ENCODE measurements at places on chromosomes 3 and 15. TPM values are rescaled to one million over a fixed set of nuclear protein-coding genes. Genes with fewer than 3 reads are reported as not detected.

GRCh38 chr15:48992096-48992495 lies 28.4 kb upstream of the SHC4 start:
- no peak overlapping the region for H3K27ac ChIP-seq
- no peaks in the 10 kb centered on the region for H3K27me3 ChIP-seq
- H3K4me1 ChIP-seq = no peaks in the 10 kb centered on the region
- peaks cover 5% of the 10 kb centered on the region for H3K36me3 ChIP-seq

GRCh38 chr3:47891613-47892005 lies 88.7 kb downstream of the DHX30 start:
- DNase-seq = no peak
- H3K4me3 ChIP-seq = no peak overlapping the region
- no peaks in the 10 kb centered on the region for H3K36me3 ChIP-seq
- no peaks in the 10 kb centered on the region for H3K27me3 ChIP-seq
- no peaks in the 10 kb centered on the region for H3K4me1 ChIP-seq
- no peak overlapping the region for H3K27ac ChIP-seq

GRCh38 chr3:128500556-128500955 lies 7.6 kb upstream of the GATA2 start:
- DNase-seq = no peak
- no peak overlapping the region for H3K27ac ChIP-seq
- H3K27me3 ChIP-seq = peaks cover 20% of the 10 kb centered on the region
- H3K4me3 ChIP-seq = no peak overlapping the region
- no peaks in the 10 kb centered on the region for H3K36me3 ChIP-seq
- H3K4me1 ChIP-seq = peaks cover 8% of the 10 kb centered on the region

DNA sequence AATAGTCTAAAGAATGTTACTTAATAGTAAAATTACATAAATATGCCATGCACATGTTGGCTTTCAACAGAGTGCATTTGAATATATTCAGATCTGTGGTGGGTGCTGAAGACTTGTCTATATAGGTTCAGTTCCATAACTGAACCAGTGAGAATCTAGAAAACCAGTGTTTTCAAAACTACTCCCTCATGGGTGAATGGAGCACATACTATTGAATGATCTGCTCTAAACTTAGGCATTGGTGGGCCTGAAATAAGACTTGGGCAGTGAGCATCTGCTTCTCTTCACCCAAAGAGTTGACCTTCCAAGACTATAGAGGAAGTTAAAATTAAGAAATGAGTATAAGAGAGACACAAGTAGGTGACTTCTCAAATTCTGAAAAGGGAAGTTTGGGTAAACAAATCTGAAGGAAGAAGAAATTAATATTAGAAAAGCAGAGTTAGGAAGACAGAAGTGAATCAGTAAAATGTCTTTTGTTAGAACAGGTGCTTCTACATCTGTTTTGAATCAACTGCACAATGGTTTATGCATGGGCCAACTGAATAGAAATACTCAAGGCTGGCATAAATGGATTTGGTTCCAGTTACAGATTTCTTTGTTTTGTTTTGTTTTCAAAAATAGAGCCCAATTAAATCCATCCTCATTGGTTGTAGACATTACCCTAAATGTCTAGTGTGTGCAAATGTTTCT lies 19.3 kb downstream of the ALCAM start:
- no peaks in the 10 kb centered on the region for H3K27me3 ChIP-seq
- H3K4me1 ChIP-seq = no peaks in the 10 kb centered on the region
- no peak overlapping the region for H3K27ac ChIP-seq
- no peak overlapping the region for H3K4me3 ChIP-seq
- no peak for DNase-seq
- no peaks in the 10 kb centered on the region for H3K36me3 ChIP-seq

DNA sequence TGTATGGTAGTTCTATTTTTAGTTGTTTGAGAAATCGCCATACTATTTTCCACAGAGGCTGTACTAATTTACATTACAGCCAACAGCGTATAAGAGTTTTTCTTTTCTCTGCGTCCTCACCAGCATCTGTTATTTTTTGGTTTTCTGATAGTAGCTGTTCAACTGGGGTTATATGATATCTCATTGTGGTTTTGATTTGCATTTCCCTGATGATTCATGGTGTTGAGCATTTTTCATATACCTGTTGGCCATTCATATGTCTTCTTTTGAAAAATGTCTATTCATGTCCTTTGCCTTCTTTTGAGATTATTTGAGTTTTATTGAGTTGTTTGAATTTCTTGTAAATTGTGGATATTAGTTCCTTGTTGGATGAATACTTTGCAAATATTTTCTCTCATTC lies 114.6 kb downstream of the LRRK1 start:
- no peak overlapping the region for H3K27ac ChIP-seq
- no peaks in the 10 kb centered on the region for H3K27me3 ChIP-seq
- H3K36me3 ChIP-seq = no peaks in the 10 kb centered on the region
- no peaks in the 10 kb centered on the region for H3K4me1 ChIP-seq

DNA sequence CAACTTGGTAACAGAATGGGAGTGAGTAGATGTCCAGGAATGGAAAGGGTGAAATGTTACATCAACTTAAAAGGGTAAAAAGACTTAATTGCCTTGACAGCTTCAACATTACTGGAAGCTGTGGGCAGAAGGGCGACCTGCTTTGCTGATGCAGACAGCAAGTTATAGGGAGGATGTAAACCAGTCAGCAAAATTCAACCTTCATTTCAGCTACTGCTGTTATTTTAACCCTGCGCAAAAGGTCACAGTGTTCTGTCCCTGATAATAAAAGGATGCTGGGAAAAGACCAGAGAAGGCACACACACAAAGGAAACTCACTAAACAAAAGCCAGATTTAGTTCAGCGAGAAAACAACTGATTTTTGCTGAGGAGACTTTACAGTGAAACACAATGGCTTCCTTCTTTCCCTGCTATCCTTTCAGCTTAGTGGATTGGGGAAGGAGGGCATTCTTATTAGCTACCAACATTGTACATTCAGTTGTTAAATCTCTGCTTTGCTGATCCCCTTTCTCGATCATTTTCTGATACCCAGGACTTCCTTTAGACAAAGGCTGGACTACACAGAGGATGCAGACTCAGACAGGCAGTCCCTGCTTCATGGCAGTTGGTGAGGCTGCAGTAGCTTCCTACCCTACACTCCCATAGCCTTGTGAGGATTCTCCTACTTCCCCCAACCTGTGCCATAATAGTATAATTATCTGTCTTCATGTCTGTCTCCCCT lies 62.0 kb downstream of the P3H2 start:
- H3K4me3 ChIP-seq = no peak overlapping the region
- H3K4me1 ChIP-seq = no peaks in the 10 kb centered on the region
- no peaks in the 10 kb centered on the region for H3K27me3 ChIP-seq
- H3K27ac ChIP-seq = no peak overlapping the region
- no peak for DNase-seq

DNA sequence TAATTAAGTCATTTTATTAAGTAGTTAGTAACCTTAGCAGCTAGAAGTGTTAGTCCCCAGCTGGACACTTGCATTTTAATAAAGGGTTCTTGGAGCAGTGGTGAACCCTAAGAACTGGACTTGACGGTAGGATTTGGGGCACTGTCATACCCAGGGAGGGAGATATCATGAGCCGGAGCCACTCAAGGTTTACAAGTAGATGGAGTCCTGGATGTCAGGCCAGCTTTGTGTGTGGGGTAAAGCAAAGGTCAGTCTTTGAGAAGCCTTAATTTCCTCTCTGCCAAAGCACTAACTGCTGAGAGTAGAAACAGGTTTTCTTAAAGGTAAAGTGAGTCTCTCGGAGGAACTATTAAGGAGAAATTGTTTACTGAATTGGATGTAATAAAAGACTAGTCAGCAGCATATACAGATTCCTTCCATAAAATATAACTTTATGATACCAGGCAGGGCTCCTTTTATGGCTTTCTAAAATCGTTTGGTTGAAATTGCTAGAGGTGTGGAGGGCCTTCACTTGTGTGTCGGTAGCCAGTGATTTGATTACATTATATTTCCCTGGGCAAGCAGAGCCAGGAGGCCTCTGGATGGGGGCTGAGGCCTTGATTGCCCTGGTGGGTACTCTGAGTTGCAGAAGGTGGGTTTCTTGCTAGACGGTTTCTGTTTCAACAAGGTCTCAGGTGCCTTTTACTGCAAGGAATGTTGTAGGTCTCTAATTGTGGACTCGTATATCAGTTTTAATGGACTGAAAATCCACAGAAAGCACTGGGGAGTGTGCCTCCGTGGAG lies 23.1 kb downstream of the SQOR start:
- peaks cover 11% of the 10 kb centered on the region for H3K36me3 ChIP-seq
- H3K27me3 ChIP-seq = no peaks in the 10 kb centered on the region
- H3K27ac ChIP-seq = peak overlapping the region; percentile 77
- no peak overlapping the region for H3K4me3 ChIP-seq
- DNase-seq = peak; percentile 60

GRCh38 chr3:72810659-72811434 lies 37.4 kb downstream of the SHQ1 start:
- no peak overlapping the region for H3K4me3 ChIP-seq
- DNase-seq = no peak
- H3K27ac ChIP-seq = no peak overlapping the region

- H3K4me3 ChIP-seq = no peak overlapping the region
- no peaks in the 10 kb centered on the region for H3K36me3 ChIP-seq
- no peak for DNase-seq
- H3K4me1 ChIP-seq = no peaks in the 10 kb centered on the region
Observed at GRCh38 chr3:99958222-99958912, 140.7 kb downstream of the CMSS1 start.

- H3K27me3 ChIP-seq = no peaks in the 10 kb centered on the region
- no peak overlapping the region for H3K4me3 ChIP-seq
- no peak overlapping the region for H3K27ac ChIP-seq
- DNase-seq = no peak
- no peaks in the 10 kb centered on the region for H3K36me3 ChIP-seq
Observed at GRCh38 chr3:112682361-112682760, 41.4 kb upstream of the CCDC80 start.

GRCh38 chr15:89395996-89396395 lies 61.4 kb upstream of the POLG start:
- H3K36me3 ChIP-seq = no peaks in the 10 kb centered on the region
- no peak overlapping the region for H3K4me3 ChIP-seq
- DNase-seq = no peak
- no peak overlapping the region for H3K27ac ChIP-seq

DNA sequence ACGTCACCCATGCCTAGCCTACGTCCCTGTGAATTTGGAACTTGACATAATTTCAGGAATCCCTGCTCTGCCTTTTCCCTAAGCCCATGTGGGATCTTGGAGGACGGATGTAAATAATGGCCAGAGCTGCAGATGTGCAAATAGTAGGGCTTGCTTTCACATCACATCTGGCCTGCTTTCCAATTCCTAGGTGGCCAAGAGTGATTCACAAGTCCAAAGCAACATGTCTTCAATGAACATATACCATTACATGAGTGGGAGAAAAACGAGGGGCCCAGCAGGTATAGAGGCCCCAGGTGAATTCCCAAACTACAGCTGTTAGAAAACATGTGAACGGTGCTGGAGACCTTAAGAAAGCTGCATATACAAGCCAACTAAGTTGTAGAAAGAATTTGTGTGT lies 214.6 kb downstream of the MAGI1 start:
- H3K27me3 ChIP-seq = no peaks in the 10 kb centered on the region
- H3K36me3 ChIP-seq = no peaks in the 10 kb centered on the region
- no peak overlapping the region for H3K4me3 ChIP-seq

DNA sequence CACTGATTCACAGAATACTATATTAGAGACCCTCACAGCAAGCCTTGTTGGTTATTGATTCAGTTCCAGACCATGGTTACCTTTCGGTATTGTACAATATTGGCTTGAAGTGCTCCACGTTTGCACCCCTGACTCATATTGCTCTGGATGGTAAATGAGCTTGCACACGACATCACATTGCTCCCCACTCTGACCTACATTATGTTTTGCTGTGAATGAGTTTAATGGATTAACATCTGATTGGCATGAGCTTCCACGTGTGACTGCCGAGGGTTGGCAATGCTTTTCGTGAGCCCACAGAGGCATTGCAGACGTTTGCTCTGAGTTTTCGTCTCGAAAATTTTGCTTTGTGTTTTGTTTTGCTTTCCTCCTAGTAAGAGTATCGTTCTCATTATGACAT lies 225.8 kb upstream of the ICE2 start:
- no peak for DNase-seq
- H3K27me3 ChIP-seq = no peaks in the 10 kb centered on the region
- no peak overlapping the region for H3K4me3 ChIP-seq
- H3K27ac ChIP-seq = no peak overlapping the region
- H3K36me3 ChIP-seq = no peaks in the 10 kb centered on the region

DNA sequence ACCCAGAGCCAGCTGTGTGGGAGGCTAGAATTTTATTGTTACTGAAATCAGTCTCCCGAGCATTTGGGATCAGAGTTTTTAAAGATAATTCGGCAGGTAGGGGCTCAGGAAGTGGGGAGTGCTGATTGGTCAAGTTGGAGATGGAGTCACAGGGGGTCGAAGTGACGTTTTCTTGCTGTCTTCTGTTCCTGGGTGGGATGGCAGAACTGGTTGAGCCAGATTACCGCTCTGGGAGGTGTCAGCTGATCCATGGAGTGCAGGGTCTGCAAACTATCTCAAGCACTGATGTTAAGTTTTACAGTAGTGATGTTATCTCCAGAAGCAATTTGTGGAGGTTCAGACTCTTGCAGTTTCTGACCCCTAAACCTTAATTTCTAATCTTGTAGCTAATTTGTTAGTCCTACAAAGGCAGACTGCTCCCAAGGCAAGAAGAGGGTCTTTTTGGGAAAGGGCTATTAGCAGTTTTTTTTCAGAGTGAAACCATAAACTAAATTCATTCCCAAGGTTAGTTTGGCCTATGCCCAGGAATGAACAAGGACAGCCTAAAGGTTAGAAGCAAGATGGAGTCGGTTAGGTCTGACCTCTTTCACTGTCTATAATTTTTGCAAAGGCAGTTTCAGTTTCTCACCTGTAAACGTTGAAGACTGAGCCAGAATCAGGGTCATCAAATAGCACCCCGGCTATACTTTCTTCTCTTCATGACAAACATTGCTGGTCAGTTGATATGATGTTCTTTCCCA lies 28.2 kb downstream of the FLNB start:
- H3K36me3 ChIP-seq = no peaks in the 10 kb centered on the region
- no peak overlapping the region for H3K27ac ChIP-seq
- DNase-seq = peak; percentile 45
- H3K4me1 ChIP-seq = peaks cover 55% of the 10 kb centered on the region
- no peak overlapping the region for H3K4me3 ChIP-seq

DNA sequence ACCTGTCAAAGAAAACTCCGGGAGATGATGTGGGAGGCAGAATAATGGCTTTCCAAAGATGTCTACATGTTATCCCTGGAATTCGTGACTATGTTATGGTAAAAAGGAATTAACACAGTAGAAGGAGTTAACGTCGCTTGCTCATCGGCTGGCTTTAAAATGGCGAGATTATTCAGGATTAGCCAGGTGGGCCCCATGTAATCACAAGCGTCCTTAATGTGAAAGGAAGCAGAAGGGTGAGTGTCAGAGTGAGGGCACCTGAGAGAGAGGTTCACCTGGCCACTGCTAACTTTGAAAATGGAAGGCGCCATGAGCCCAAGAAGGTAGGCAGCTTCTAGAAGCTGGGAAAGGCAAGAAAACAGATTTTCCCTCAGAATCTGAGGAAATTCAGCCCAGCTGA lies 557.2 kb downstream of the EPHB1 start:
- no peaks in the 10 kb centered on the region for H3K36me3 ChIP-seq
- H3K27me3 ChIP-seq = no peaks in the 10 kb centered on the region
- no peak for DNase-seq

Gene PIGZ
- total RNA-seq = 63.7 TPM

Gene LRIG1
- total RNA-seq = 43.9 TPM

Gene RTP3
- not detected for total RNA-seq

Gene CORO2B
- 1.2 TPM for total RNA-seq

Gene ADAMTS7
- 1.6 TPM for total RNA-seq

Gene KY
- 0.44 TPM for total RNA-seq

Gene BNC1
- total RNA-seq = not detected

Gene GOLGA6B
- total RNA-seq = not detected

Gene TRH
- not detected for total RNA-seq

Gene TMEM108
- 0.82 TPM for total RNA-seq

Gene LIPH
- total RNA-seq = 104 TPM

Gene WNT5A
- 7.2 TPM for total RNA-seq

Gene CPN2
- total RNA-seq = 0.15 TPM

Gene SPTSSB
- total RNA-seq = 3.5 TPM
